ENCODE measurements at places on chromosomes 4 and X.

DNA sequence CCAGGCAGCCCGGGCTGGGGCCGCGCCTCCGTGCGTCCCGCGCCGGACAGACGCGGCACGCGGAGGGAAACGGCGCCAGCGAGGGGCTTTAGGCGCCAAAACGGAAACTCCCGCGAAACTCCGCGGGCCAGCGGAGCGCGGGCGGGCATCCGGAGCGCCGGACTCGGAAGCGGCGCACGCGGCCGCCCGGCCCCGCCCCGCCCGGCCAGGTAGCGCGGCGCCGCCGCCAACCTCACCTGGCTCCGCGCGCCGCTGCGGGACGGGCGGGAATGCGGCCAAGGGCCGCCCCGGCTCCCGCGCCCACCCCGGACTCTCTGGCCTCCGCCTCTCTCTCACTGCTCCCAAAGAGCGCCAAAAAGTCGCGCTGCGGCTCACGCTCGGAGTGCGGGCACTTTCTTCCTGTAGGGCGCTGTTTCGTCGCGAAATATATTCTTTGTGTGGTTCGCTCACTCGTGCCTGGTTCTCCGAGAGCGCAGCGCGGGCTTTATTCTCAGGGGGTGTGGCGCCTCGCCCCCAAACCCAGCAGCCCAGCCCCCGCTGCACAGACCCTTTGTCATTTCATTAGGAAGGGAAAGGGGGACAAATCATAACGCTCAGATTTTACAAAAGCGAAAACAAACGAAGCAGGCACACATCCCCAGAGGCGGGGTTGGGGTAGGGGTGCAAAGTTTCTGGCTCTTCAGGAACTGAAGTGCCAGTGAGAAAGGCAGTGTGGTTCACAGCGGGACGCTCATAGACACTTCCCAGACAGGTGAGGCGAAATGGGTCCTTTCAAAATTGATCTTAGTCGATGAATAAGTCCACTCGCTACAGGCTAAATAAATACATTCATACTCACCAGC, 961 bp upstream of the MBNL3 start:
- peak; percentile 47 for DNase-seq

GRCh38 chrX:41761169-41761568, 37.2 kb downstream of the GPR82 start:
- DNase-seq = no peak

- DNase-seq = peak; percentile 53
Observed at GRCh38 chrX:115147220-115147619, 42.0 kb upstream of the RBMXL3 start.

DNA sequence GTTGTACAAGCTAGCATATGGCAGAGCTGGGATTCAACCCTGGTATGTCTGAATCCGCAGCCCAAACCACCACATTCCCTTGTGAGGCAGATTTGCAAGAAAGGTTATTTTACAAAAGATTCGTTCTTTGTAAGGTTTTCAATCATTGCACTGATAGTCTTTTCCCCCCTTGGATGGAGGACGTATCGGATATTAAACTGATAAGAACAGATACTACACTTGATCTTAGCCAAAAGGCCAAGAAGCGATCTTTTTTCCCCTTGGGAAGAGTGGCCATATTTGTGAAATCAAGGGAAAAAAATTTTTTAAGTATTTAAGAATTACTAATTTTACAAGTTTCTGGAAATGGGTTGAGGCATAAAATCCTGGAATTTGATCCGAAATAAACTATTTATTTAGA, 34.4 kb upstream of the MSMO1 start:
- DNase-seq = no peak

DNA sequence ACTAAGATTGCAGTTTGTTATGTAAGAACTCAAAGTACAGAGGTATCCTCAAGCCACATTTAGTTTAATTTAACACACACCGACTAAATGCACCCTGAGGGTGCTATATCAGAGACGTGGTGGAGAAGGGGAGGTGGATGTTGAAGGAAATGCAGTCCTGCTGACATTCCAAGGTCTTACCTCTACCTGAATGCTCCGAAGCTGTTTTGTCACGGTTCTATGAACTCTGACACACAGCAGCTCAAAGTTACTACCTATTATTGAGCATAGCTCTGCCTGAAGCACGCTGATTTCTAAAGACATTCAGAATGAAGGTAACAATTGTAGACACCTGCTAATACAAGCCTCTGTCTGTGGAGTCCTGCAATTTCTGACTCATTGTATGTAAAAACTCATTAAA, 6.7 kb downstream of the CC2D2A start:
- DNase-seq = no peak

DNA sequence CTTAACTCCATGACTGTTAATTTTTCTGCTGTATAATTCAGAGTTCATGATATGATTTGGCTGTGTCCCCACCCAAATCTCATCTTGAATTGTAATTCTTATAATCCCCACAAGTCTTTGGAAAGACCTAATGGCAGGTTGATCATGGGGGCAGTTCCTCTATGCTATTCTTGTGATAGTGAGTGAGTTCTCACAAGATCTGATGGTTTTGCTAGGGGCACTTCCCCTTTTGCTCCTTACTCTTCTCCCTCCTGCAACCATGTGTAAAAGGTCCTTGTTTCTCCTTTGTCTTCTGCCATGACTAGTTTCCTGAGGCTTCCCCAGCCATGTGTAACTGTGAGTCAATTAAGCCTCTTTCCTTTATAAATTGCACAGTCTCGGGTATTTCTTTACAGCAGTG, 1751.9 kb downstream of the ARAP2 start:
- DNase-seq = no peak

GRCh38 chrX:111483135-111483534, 28.3 kb upstream of the SERTM2 start:
- no peak for DNase-seq

DNA sequence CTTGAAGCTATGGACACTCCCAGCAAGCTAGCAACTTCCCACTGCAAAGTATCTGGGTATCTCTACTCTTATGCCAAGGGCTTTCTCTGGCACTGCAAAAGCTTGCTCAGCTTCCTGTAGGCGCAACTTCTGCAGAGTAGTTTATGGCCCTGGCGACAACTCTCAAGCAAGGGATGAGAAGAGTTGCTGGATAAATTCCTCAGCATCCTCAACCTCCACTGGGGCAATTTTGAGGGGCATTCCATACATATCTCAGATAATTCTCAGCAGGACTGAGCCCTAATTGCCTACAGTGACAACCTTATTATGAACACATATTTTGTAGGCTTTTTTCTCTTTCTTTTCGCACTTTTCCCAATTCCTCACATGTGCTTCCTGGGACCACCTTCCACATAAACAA, 31.2 kb upstream of the TAB3 start:
- no peak for DNase-seq

DNA sequence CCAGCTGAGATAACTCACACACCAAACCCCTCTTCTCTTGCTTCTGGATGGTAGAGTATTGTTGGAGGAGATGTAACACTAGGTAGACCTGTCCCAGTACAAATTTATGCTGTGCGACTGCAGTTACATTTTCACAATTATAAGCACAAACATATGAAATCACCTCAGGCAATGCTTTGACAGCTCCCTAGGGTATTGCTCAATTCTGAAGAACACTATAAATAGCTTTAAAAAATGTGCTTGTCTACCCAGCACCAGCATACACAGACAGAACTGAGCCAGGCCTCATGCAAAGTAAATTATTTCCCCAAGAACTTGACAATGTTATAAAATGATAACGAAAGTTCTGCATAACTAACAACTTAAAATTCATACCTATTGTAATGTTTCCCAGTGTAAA, 1999.1 kb upstream of the ADGRL3 start:
- DNase-seq = no peak
